ENCODE measurements at places on chromosomes 5 and 9.

DNA sequence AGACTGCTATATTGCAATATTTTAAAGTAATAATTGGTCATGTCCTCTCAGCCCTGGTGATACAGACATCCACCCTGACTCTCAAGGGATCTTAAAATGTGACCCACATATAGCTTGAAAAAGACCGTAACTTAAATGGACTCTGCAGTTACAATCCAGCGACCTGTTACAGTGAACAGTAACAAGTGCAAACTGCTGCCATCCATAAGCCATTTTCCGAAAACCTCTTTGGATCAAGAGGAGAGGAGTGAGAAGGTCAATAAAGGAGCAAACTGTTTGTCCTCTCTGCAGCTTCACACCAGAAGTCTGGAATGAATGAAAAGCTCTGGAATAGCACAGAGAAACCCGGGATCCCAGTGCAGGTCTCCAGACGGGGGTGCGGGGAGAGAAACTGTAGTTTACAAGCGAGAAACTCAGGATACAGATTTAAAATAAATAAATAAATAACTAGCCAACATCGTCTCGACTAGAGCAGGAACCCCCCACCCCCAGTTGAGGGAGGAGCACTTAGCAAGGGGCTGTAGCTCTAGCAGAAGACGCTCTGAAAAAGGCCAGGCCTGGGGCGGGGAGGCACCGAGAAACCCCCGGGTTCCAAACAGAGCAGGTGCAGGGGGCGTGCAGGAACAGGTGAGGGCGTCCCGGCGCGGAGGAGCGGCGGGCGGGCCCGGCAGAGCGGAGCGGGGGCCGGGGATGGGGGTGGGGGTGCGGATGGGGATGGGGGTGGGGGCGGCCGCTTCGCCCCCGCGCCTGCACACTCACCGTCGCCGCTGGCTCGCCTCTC lies 572 bp downstream of the ZDHHC21 start:
- DNase-seq = peak; percentile 5

DNA sequence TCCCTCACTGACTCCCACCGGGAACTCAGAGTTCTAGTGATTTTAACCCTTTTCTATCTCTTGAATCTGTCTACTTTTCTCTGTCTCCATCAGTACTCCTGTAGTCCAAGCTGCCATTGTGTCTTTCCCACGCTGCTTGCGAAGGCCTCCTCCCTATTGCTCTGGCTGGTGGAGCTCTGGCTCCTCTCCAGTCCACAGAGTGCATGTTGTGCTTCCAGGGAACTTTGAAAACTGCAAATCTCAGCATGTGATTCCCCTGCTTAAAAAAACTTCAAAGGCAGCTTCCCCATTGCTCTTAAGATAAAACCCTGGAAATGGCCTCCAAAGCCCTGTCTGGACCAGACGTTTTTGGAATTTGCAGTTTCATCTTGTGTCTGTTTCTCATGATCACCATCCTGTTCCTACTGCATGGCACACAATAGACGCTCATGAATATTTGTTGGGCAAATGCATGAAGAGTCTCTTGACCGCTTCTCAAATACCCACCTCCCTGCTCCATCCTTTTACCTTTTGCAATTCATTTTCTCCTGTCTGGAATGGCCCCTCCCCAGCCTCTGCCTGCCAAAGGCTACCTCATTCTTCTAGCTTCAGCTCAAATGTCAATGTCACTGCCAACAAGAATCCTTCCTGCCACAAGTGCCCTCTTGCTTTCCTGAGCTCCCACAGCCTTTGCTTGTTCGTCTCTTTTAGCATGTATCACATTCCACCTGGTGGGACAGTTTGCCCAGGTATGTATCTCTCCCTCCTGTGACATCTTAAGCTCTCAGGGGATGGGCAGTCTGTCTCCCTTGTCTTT lies 293.2 kb downstream of the ARHGAP26 start:
- DNase-seq = no peak

DNA sequence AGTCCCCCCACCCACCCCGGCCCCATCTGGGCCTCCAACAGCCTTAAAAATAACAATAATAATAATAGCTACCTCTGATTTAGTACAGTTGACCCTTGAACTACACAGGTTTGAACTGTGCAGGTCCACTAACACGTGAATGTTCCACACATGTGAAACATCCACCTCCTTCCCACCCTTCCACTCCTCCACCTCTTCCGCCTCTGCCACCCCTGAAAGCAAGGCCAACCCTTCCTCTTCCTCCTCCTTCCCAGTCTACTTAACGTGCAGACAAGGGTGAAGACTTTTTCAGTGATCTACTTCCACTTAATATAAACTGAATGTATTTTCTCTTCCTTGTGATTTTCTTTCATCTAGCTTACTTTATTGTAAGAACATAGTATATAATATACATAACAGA lies 10.8 kb downstream of the PDGFRB start:
- DNase-seq = no peak

- no peak for DNase-seq
Measured at GRCh38 chr5:157677931-157678330, 6.6 kb downstream of the C5orf52 start.

- DNase-seq = peak; percentile 19
Measured at GRCh38 chr9:107215381-107215780, 67.7 kb upstream of the RAD23B start.

DNA sequence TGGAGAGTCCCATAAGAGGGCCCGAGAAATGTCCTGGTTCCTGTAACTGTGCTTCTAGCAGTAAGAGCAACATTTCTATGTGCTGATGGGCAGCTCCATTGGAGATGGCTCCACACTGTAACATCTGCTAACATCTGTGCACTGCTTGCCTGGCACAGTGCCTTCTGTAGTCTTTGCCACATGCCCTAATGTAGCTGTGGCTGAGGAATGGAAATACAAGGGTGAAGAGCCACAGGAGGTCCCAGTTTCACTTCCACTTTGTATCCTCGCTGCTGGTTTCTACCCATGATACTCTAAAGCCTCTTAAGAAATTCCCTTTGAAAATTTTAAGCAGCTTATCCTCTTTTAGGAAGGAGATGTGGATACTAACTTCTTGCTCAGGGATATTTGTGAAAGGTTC lies 97.4 kb downstream of the HOMER1 start:
- no peak for DNase-seq

DNA sequence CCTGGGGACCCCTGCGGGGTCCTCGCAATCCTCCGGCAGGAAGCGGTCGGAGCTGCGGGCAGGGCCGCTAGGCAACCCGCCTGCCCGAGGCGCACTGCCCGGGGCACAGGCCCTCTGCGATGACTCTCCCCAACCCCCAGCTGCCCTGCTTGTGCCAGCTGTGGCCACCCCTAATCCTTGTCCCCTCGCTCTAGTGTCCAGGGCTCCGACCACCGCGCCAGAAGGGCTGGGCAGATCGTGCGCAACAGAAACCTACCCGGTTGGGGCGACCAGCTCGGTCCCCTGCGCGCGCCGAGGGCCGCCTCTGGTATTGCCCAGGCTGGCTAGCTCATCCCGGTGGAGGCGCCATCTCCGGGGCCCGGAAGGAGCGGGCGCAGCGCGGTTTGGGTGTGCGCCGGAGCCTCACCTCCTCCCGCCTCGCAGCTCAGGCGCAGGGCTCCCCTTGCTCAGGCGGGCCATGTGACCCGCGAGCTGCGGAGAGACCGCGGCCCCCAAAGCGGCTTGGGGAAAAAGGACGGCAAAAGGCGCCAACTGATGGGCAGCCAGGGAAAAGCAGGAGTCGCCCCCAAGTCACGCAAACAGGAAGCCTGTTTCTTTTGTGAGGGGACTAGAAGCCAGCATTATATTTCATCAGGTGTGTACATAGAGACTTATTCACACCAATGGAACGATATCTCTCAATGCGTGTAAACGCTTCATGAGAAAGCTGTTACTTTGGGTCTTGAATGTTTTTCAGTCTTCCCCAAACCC lies 46.8 kb upstream of the RNF20 start:
- peak; percentile 79 for DNase-seq

- DNase-seq = peak; percentile 52
Measured at GRCh38 chr9:79185866-79186265, 385.9 kb upstream of the TLE4 start.

DNA sequence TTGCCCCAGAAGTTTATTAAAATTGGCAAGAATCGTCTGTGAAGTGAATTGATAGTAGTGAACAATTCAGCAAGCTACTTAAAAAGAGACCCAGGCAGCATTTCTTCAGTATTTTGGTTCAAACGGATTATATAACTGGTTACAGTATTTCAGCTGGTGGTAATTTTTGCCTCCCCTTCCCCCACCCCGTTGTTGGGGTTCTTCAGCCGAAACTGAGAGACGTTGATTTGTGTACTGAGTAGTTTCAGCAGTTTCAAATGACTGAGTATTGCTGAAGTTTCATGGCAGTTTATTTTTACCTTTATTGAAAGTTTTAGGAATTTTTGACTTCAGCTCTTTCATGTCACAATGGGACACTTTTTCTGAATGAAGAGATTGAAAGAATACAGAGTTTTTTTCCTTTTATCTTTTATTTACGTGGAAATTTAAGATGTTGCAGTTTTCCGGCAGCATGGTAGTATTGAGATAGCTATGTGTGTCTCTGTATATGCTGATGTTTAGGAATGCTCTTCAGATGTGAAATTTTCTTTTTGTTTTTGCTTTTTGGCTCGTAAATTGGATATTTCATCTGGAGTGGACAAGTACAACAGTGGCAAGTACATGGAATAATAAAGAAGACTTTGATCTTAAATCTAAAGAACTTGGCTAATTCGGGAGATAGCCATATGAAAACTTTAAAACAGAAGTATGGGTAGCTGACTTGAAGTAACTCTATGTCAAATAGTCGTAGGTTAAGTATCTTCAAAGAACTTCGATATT lies 1.9 kb downstream of the GPBP1 start:
- no peak for DNase-seq

DNA sequence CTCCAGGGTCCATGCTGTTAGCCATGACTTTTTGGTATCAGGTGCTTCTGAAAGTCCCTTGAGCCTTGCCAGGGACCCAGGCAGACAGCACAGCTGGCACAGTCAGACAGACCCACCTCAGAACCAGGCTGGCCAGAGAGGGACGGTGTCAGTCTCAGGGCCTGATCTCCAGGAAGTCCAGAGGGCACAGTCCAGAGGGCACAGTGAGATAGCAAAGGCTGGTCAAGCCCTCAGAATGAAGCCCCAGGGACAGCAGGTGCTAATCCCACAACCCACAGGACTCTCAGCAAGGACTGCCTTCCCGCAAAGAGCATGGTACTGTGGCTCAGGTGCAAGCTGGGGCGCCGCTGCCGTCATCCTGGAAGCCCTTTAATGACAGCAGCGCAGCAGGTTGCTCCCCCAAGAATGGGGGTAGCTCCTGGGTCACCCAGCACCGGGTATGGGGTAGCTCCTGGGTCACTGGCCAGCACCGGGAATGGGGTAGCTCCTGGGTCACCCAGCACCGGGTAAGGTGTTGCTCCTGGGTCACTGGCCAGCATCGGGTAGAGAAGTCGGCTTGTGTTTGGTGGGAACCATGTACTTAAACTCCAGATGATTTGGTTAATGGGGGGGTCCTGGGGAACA lies 105.6 kb upstream of the PHYKPL start:
- no peak for DNase-seq

- no peak for DNase-seq
Measured at GRCh38 chr9:137300567-137301080, 1.4 kb downstream of the NRARP start.

DNA sequence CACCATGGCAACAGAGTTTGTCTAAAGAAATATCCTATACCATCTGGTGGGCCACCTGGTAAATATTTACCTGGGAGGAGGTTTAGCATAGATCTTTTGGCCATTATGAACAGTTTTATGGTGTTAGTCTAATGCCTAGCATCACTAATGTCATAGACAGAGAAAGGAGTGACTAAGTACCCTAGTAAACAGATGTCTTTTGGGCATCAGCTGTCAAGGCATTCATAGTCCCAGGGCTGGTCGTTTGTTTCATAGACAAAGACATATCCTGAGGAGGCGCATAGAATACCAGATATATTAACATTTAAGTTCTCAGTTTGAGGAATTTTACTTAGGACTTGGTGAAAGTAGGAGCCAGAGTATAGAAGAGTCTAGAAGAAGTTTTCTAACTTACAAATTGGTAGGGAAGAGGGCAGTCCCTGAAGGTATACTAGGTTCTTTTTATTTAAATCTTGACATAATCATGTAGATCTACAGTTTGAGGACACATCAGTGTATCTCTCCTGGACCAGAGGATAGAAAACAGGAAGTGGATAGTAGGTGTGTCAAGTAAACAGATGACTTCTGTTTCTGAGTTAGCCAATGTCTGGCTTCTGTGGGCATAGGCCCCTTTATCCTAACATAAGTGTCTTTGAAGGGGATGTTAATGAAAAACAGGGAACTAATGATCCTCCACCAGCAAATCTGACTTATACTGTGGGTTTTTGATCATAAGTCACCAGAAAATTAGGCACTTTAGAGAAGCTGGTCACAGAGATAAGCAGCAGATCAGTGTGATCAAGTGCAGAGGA lies 105.0 kb upstream of the PRSS3 start:
- no peak for DNase-seq

- DNase-seq = no peak
Measured at GRCh38 chr9:130786526-130786925, 48.5 kb upstream of the ABL1 start.

DNA sequence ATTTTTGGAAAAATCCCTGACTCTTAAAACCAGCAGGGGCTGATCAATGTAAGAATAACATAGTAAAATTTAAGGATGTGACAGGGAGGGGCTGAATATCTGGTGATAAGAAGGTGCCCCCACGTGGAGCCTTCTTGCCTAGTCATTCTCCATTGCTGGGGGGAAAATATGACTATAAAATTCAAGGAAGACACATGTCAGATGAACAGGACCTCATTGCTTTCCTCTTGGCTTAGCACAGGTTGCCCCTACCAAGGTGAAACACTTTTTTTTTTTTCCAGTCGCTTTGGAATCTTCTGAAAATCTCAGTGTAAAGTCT lies 310.9 kb downstream of the EFNA5 start:
- no peak for DNase-seq

DNA sequence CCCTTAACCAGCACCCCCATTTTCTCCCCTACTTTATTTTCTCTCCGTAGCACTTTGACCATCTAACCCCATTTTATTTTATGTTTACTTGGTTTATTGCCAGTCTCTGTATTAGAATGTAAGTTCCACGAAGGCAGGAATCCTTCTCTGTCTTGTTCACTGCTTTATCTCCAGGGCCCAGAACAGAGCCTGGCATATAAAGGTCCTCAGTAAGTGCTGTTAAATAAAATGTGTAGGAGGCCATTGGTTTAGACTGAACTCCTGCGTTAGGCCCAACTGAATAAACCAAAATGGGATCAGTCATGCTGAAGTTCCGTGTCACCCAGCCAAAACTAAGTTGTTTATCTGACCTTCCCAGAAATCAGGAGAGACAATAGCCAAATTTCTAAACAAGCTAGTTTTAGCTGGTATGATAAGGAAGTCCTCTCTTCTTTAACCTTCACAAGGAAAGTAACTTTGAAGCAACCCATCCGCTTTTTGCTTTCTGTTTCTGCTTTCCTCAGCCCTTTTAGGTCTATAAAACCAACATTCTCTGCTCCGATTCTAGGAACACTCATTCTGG lies 29.0 kb upstream of the CCNJL start:
- no peak for DNase-seq

GRCh38 chr5:160333721-160334120 lies 21.4 kb upstream of the CCNJL start:
- DNase-seq = peak; percentile 39

DNA sequence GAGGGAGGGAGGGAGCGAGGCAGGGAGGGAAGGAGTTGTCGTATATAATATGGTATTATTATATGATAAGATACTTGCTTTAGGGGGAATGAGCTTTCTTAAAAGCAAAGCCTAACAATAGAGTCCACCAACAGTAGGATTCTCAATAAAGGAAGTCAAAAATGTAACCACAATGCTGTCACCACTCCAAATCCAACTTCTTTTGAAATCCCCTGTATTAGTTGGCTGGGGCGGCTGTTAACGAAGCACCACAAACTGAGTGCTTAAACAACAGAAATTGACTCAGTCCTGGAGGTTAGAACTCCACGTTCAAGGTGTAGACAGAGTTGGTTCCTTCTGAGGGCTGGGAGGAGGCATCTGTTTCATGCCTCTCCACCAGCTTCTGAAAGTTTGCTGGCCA lies 23.1 kb downstream of the GAS1 start:
- peak; percentile 53 for DNase-seq
